ENCODE measurements at places on chromosomes 7 and 10.

DNA sequence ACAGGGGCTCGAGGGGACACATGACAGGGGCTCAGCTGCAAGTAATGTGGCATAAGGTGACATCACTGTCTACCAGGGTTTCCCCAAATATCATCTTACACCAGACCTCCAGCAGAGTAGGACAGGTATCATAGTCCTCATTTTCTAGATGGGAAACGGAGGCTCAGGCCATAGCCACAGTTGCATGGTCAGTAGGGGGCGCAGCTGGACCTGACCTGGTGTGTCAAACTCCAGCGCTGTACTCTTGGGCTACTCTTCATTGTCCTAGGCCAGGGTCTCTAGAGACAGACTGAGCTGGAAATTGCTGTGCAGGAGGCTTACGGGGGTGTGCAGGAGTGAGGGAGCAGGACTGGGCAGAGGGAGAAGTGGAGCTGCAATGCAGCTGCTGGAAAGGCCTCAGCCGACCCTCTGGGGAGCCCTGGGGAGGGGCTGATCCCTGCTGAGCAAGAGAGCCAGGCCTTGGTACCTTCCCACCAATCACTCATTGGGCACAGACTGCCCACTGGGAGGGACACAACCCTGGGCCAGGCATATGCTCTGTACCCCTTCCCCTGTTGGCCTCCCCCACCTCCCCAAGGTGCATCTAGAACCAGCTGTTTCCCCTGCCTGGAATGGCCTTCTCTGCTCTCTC, 89.9 kb downstream of the CDH23 start:
- DNase-seq, result no peak

- no peak for DNase-seq
Measured at GRCh38 chr7:117085769-117086463, 132.6 kb downstream of the ST7 start.

GRCh38 chr10:16887565-16887964, 70.3 kb upstream of the RSU1 start:
- DNase-seq, result no peak

DNA sequence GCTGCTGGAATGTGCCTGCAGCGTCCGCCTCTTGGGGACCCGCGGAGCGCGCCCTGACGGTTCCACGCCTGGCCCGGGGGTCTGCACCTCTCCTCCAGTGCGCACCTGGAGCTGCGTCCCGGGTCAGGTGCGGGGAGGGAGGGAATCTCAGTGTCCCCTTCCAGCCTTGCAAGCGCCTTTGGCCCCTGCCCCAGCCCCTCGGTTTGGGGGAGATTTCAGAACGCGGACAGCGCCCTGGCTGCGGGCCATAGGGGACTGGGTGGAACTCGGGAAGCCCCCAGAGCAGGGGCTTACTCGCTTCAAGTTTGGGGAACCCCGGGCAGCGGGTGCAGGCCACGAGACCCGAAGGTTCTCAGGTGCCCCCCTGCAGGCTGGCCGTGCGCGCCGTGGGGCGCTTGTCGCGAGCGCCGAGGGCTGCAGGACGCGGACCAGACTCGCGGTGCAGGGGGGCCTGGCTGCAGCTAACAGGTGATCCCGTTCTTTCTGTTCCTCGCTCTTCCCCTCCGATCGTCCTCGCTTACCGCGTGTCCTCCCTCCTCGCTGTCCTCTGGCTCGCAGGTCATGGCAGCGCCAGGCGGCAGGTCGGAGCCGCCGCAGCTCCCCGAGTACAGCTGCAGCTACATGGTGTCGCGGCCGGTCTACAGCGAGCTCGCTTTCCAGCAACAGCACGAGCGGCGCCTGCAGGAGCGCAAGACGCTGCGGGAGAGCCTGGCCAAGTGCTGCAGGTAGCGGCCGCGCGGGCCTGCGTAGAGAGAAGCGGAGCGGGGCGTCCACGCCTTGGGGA, 645 bp downstream of the SLC26A4 start:
- DNase-seq, result no peak

DNA sequence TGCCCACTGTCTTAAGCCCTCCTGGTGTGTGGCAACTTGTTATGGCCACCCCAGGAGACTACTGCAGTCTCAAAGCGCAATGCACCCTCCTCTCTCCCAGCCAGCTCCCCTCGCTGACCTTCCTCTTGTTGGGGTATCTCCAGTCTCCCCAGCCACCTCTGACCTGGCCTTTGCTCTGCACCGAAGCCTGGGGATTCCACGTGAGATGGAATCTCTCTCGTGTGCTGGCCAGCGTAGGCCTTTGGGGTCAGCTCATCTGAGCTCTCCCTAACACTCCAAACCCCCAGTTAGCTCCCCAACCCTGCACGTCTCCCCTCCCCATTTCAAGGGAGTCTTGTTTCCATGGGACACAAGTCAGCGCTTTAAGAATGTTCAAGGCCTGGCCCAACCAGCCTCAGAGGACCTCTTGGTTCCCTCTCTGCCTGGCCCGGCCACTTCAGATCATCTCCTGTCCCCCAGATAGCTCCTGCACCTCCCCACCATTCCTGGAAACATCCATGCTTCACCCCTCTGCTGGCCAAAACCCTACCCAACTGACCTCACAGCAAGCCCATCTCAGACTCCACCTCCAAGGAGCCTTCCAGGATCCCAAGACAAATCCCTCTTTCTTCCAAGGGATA, 11.2 kb downstream of the ITPRIP start:
- DNase-seq, result no peak

DNA sequence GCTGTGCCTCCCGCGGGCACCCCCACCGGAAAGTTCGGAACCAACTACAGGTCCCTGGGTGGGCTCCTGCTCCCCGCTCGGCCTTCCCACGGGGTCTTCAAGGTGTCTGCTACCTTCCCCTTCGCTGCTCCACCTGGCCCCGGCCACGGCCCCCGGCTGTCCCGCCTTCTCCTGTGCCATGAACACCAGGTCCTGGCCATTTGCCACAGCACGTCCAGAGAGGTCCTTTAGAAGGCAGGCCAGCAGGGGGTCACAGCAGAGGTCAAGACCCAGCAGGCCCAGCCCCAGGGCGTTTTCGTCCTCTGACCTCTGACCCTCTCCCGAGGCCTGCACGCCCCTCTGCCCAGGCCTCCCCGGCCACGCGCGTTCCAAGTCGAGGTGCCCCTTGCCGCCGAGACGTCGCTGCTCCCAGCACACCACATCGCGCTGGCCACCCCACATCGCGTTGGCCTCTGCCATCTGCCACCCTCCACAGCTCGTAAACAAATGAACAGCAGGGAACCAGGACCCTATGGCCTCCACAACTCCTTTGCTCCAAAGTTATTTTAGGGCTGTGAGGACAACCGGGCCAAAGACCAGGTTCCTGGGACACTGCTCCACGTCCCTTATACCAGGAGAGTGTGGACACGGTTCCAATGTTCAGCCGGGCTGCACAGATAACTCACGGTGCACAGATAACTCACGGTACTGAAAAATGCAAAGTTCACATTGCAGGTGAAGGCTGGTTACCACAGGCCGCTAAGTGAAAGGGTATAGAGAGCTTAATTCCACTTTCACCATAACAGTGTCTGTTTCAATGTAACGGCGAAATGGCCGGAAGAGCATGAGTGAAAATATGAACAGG, 74.3 kb downstream of the CFAP46 start:
- no peak for DNase-seq

DNA sequence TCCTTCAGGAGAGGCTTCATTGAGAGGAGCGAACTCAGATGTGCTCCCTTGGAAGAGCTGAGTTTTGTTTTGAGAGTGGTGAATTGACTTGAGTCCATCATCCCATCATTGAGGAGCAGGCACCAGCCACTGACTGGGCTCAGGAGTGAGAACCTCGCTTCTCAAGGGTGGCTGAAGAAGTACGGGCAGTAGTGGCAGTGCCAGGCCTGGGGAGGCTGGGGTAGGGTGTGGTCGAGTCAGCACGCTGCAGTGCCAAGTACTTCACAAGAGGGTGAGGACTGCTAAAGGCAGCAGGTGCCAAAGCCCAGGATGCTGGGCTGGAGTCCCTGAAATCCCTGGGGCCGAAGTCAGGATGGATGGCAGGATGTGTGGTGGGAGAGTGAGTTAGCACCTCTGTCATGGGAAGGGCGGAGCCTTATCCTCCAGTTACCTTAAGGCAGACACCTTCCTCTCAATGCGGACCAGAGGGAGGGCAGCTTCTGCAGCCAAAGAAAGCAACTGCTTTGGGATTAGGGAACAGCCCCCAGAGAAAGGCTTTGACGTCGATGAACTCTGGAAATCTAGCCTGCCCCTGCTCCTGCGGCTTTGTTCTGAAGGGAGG, 210.3 kb downstream of the CAMK1D start:
- no peak for DNase-seq

DNA sequence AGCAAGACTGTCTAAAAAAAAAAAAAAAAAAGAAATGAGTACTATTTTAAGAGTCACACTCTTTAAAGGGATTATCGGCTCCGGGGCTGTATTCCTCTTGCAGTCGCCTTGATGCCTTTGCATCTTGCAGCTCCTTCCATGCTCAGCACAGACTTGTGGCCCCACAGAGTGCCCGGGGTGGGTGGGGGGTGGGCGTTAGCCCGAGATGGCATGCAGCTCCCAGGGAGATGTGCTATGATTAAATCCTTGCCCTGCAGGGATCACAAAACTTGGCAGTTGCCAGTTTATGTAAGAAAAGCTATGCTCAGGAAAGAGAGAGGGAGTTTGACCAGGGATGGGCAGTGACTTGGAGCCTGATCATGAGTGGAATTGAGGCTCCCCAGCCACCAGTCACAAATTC, 81.9 kb downstream of the CCDC3 start:
- no peak for DNase-seq

- DNase-seq, result no peak
Measured at GRCh38 chr10:110613341-110613995, 30.7 kb upstream of the RBM20 start.

DNA sequence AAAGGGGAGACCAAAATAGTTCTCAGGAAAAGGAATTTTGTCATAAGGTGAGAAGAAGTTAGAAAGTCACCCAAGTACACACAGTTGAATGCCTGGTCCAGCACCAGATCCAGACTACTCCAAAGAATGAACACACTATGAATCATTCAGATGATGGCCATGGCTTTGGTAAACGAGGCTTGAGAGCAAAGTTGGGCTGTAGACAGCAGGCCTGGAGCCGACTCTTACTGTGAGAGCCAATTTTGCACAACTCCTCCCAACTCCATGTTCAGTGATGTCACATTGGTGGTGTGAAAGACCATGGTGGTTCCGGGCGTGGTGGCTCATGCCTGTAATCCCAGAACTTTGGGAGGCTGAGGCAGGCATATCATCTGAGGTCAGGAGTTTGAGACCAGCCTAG, 131.6 kb downstream of the PKD1L1 start:
- no peak for DNase-seq

DNA sequence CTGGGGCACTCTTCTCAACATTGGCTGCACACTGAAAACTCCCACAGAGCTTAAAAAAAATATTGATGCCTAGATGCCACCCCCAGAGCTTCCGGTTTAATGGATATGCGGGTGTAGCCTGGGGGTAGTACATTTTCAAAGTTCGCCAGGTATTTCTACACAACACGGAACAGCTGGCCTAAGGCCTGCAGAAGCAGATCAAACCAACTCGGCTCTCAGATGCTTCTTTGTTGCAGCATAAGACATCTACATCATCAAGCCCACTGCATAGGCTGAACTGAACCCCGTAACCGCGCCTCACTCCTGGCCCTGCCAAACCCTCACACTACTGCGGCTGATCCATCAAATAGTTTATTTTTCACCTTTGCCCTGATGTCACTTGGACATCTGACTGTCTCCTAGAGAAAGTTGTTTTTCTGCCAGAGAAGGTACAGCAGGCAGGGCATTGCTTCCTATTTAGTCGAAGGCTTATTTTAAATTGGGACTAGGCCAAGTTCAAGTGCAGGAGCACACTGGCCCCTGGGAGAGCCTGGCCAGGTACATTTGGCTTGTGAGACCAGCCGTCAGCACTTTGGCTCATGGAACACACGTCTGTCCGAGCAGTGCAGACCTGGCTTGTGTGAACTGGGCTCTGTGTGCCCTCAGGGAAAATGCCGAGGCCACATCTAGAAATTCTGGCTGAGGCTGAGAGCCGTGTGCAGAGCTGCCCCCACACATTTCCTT, 113.3 kb downstream of the TACC2 start:
- DNase-seq, result no peak

DNA sequence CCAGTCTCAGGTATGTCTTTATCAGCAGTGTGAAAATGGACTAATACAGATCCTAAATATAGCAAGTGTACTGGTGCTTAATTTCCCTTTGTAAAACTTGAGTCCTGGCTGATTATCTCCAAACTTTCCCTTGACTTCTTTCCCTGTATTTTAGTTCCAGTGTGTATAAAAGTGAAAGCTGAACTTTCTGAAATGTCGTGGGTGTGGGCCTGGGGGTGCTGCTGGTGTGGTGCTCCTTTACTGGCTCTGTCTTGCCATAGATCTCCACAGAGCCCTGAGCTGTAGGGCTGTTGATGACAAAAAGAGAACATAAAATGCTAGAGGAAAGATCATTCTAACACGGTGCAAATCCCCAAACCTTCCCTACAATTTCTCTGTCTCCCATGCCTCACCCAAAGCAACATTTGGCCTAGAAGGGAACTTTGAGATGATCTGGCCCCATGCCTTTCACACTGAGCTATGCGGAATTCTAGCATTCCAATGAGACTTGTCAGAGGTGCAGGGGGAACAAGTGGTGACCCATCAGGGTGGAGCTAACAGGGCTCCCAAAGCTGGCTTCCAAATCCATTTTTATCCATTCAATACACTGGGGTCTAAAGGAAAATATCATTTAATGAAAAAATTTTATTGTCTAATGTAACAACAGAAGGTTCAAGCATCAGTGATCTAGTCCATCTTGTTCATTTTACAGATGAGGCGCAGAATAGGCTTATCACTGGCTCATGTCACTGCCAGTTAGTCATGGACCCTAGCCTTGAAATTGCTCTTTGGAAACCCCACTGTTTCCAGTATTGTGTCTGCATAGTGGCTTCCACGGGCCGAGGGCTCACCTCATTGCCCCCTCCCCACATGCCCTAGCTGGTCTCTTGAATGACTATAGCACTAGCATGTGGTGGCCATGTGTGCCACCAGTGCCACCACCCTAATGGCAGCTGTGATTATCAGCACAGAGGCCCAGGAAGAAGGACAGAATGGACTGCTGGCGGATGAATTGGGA, 1000.9 kb downstream of the LRMDA start:
- no peak for DNase-seq

DNA sequence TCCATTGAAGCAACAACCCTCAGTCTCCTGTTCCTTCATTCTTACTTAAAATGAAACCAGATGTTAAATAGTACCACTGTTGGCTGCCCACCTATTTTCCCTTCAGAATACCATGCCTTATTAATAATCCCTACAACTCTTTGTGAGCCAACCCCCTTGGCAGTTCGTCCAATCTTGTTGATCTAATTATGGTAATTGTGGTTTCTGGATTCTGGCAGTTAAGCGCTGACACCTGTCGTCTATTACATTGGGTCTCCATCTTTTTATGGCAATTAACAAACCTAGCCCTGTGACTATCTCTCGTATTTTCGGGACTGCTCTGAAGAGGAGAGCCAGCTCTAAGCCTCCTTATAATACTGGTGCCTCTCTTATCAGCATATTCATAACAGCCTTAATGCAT, 432.0 kb downstream of the ATRNL1 start:
- DNase-seq, result no peak

GRCh38 chr7:156577645-156578577, 62.7 kb upstream of the RNF32 start:
- DNase-seq, result no peak

Measured in stimulated activated CD4-positive, alpha-beta T cell treated with anti-CD3 and anti-CD28 coated beads, Interleukin-15, amount 100 ng/mL, for 1 hour (primary cell).